ENCODE measurements at places on chromosomes 13 and 19. TPM values are rescaled to one million over a fixed set of nuclear protein-coding genes. Genes with fewer than 3 reads are reported as not detected.

DNA sequence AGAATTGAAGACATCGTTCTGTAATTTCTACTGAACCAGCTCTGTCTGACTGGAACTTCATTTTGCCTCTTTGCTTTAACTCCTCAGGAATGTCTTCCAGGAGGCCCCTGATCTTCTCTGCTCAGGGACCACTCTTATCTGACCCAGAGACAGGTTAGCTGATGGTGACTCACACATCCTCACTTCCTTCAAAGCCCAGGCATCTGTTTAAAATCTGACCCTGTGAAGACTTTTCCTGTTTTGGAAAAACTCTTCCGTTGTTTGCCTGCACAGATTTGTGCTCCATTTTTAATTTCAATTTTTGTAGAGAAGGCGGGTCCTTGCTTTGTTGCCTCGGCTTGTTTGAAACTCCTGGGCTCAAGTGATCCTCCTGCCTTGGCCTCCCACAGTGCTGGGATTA lies 1.6 kb downstream of the ARL11 start:
- no peaks in the 10 kb centered on the region for H3K36me3 ChIP-seq
- no peak overlapping the region for H3K4me3 ChIP-seq
- H3K27me3 ChIP-seq: no peaks in the 10 kb centered on the region
- no peak for DNase-seq
- H3K27ac ChIP-seq: no peak overlapping the region
- no peaks in the 10 kb centered on the region for H3K4me1 ChIP-seq

The ATXN8OS gene
- total RNA-seq: not detected

DNA sequence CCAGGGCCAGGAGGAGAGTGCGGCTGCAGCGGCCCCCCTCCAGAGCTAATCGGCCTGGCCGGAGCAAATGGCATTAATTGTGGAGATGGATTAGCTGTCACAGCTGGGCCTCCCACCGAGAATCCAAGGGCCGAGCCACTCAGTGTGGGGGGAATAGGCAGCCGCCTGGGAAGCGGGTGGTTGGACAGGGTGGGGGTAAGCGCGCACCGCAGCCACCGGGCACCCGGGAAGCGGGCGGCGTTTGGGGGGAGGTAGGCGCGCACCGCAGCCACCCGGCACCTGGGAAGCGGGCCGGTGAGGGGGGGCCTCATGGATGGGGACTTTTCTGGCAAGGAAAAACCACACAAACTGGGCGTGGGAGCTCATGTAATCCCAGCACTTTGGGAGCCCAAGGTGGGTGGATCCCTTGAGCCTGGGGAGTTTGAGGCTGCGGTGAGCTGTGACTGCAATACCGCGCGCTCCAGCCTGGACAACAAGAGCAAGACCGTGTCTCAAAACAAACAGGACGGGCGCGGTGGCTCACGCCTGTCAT lies 9.7 kb downstream of the R3HDM4 start:
- H3K27ac ChIP-seq: no peak overlapping the region
- no peaks in the 10 kb centered on the region for H3K27me3 ChIP-seq
- no peaks in the 10 kb centered on the region for H3K4me1 ChIP-seq
- no peak overlapping the region for H3K4me3 ChIP-seq

The ATP8A2 gene
- total RNA-seq: under 0.01 TPM

The LHB gene
- total RNA-seq: not detected

- H3K27ac ChIP-seq: no peak overlapping the region
- H3K27me3 ChIP-seq: no peaks in the 10 kb centered on the region
- no peak overlapping the region for H3K4me3 ChIP-seq
- H3K36me3 ChIP-seq: no peaks in the 10 kb centered on the region
Measured at GRCh38 chr13:50378509-50379044, 363.3 kb downstream of the KCNRG start.

The CGB8 gene
- total RNA-seq: not detected

- no peak for DNase-seq
- no peaks in the 10 kb centered on the region for H3K27me3 ChIP-seq
- no peak overlapping the region for H3K27ac ChIP-seq
- no peaks in the 10 kb centered on the region for H3K36me3 ChIP-seq
Measured at GRCh38 chr19:5191091-5191490, 149.5 kb downstream of the PTPRS start.

- H3K4me1 ChIP-seq: no peaks in the 10 kb centered on the region
- H3K27me3 ChIP-seq: no peaks in the 10 kb centered on the region
- H3K27ac ChIP-seq: no peak overlapping the region
- H3K36me3 ChIP-seq: no peaks in the 10 kb centered on the region
- no peak overlapping the region for H3K4me3 ChIP-seq
- DNase-seq: no peak
Measured at GRCh38 chr13:49580980-49581680, 4.2 kb downstream of the RCBTB1 start.

The SHFL gene
- 34.1 TPM for total RNA-seq

The GAS6 gene
- total RNA-seq: 103 TPM

- H3K36me3 ChIP-seq: no peaks in the 10 kb centered on the region
- H3K27me3 ChIP-seq: no peaks in the 10 kb centered on the region
- peak overlapping the region; percentile 79 for H3K27ac ChIP-seq
- H3K4me1 ChIP-seq: no peaks in the 10 kb centered on the region
- H3K4me3 ChIP-seq: peak overlapping the region; percentile 51
- DNase-seq: no peak
Measured at GRCh38 chr19:17292301-17293074, 10.7 kb downstream of the ABHD8 start.

- H3K27me3 ChIP-seq: peaks cover 5% of the 10 kb centered on the region
- no peak overlapping the region for H3K4me3 ChIP-seq
- no peaks in the 10 kb centered on the region for H3K4me1 ChIP-seq
Measured at GRCh38 chr19:30444253-30444671, 72.1 kb downstream of the ZNF536 start.

The CYP4F22 gene
- total RNA-seq: 9.4 TPM

The SYDE1 gene
- 22.9 TPM for total RNA-seq

DNA sequence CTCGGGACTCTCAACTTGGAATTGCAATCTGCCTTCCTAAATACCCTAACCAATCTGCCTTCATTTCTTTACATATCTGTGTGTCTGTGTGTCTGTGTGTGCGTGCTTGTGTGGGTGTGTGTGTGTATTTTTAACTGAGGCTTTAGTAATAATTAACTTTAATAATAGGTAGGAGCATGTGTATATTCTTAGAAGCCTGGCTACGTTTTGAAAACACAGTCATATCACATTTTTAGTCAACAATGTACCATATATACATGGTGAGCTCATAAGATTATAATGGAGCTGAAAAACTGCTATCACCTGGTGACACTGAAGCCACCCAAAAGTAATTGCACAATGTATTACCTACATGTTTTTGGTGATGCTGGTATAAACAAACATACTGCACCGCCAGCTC lies 65.4 kb upstream of the ATXN8OS start:
- no peak overlapping the region for H3K4me3 ChIP-seq
- H3K27me3 ChIP-seq: no peaks in the 10 kb centered on the region
- H3K27ac ChIP-seq: no peak overlapping the region

The LILRA1 gene
- 0.66 TPM for total RNA-seq

All from breast epithelium (tissue), 4 donors.